ENCODE measurements at places on chromosomes 12 and 14.

DNA sequence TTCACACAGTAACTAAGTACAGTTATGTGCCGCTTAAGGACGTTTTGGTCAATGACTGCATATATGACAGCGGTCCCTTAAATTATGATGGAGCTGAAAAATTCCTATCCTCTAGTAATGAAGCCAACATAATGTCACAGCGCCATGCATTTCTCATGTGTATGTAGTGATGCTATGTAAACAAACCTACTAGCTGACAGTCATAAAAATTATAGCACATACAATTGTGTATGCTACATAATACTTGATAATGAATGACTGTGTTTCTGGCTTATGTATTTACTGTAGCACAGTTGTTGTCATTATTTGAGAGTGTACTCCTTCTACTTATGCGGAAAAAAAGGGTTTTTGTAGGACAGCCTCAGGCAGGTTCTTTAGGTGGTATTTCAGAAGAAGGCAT lies 99.7 kb downstream of the DACT1 start:
- DNase-seq = no peak

GRCh38 chr12:90338365-90338764 lies 616.6 kb downstream of the CCER1 start:
- DNase-seq = no peak

DNA sequence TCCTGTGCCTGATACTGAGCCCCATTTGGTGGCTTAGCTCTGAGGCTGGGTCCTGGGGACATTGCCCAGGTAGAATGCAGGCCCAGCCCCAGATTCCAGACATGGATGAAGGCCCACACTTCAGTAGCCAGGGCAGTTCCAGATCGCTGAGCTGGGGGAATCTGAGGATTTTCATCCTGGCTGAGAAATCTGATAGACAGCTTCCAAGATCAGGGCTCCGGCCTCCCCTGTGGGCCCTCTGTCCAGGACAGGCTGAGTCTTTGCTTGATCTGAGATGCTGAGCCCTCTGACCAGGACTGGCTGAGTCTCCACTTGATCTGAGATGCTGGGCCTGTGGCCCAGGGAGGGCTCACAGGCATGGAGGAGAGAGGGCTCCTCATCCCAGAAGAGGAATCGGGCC lies 3.3 kb upstream of the RASAL1 start:
- DNase-seq = no peak

DNA sequence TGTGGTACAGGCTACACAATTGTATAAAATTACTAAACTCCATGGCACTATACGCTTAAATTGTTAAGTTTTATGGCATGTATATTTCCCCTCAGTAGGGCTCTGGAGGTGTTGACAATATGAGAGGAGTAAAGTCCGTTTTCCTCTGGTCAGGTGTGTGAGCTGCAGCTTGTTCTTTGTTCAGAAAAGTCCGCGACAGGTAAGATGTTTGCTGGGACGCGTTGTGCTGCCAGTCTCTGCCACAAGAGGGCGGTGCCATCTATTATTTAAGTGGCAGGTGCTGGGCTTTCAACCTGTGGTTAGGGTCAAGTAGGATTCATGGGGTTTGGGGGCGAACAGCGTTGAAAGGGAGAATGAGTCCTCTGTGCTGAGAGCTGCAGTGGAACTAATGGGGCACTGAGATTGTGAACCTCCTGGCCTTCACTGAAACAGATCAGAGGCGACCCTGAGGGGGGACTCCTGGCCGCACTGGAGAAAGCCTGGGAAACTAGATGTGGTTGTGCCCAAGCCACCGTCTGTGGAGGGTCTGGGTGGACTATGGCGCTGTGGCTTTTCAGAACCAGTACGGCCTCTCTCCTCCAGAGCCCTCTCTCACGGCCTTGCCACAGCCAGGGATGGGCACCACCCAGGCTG lies 179.0 kb downstream of the SLC15A4 start:
- no peak for DNase-seq

DNA sequence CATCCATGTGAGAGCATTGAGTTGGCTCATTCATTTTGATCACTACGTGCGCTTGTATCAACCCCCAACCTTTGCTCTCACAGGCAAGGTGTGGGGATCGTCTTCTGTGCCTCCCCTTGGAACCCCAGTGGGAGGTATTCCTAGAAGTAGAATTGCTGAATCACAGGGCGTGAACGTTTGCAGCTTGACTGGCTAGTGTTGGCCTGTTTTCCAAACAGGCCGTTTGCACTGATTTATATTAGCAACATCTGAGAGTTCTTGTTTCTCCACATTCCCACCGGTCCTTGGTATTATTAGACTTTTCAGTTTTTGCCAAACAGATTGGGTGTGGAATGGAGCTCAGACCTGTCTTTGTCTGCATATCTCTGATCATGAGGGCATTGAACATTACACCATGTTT lies 288.6 kb upstream of the PWP1 start:
- no peak for DNase-seq

- no peak for DNase-seq
Measured at GRCh38 chr14:70754991-70755390, 54.3 kb downstream of the MAP3K9 start.

- no peak for DNase-seq
Measured at GRCh38 chr14:72619881-72620280, 274.0 kb downstream of the DPF3 start.

- no peak for DNase-seq
Measured at GRCh38 chr14:68934066-68934465, 45.0 kb downstream of the ACTN1 start.

DNA sequence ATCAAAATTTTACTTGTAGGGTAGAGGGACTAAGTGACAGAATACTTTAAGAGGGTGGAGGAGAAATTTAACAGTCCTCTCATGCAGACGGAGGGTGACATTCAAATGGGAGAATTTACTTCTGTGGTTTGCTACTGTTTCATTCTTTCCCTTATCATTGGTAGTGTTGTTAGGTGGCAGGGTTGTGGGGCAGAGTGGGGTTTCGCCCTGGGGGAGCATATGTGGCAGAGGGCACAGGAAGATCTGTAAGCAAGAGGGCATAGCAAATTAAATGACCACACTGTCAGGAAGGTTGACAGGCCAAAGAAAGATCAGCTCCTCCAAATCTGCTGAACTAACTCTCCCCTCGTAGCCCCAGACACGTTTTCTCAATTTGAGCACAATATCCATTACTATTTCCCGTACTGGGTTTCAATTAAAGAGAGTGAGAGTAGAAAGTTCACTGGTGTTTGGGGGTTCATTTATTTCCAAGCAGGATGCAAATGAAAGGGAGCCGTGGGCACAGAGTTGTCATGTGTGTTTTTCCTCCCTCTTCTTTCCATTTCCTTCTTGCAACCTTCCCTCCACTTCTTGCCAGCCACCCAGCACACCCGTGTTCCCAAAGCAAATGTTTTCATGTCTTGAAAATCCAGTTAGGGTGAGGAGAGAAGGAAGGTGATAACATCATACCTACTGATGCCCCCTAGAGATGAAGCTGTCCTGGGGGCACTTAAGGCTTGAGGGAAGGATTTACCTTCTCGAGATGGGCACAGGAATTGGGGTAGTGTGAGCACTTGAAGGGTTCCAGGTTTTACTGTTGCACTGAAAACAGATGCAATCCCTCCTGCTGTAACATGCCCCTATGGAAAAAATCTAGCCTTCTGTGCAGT lies 6.5 kb upstream of the TBX3 start:
- no peak for DNase-seq

GRCh38 chr12:18549598-18549997 lies 188.2 kb downstream of the PLCZ1 start:
- DNase-seq = no peak

DNA sequence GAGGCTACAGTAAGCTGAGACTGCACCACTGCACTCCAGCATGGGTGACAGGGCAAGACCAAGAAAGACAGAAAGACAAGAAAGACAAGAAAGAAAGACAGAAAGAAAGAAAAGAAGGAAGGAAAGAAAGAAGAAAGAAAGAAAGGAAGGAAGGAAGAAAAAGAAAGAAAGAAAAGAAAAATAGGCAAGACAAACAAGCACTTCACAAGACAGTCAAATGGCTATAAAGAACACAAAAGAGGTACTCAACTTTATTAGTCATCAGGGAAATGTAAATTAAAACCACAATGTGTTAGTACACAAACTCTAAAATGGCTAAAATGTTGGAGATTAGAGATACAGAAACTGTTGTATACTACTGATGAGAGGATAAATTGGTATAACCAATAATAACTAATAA lies 6.6 kb downstream of the ATXN3 start:
- DNase-seq = no peak

DNA sequence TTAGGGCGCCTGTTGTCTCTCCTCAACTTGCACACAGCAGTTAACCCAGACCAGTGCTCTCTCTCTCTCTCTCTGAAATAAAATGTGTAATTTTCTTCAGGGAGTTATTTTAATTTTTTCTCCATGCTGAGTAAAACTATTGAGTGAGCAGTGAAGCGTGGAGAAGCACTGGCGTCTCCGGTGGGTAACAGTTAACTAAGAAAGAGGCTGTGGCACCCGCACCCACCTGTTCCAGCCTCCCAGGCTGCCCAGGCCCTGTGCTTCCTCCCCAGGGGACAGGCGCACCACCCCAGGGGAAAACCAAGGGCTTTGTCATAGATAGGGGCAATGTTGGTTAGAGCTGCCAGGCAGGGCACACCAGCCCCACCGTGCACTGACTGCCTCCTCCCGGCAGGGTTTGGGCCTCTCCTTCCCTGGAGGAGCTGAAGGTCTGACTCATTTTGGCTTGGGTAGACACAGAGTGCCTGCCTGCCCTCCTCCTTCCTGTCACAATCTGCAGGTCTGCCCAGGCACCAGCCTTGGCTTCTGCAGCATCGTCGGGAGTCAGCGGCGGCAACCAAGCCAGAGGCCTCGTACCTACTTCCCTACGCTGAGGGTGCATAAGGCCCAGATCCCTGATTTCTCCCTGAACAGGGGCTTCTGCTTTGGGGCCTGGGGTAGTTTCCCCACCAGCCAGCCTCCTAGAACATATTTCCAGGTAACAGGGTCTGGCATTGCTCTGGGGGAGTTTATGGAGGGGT lies 3.9 kb downstream of the HOXC5 start:
- no peak for DNase-seq

GRCh38 chr12:6970096-6970527 lies 352 bp downstream of the PHB2 start:
- DNase-seq = no peak

- DNase-seq = no peak
Measured at GRCh38 chr12:105613887-105614286, 283.4 kb downstream of the C12orf75 start.

GRCh38 chr12:5003025-5003666 lies 40.5 kb upstream of the KCNA5 start:
- no peak for DNase-seq

- DNase-seq = no peak
Measured at GRCh38 chr12:49582850-49583249, 14.9 kb upstream of the MCRS1 start.

DNA sequence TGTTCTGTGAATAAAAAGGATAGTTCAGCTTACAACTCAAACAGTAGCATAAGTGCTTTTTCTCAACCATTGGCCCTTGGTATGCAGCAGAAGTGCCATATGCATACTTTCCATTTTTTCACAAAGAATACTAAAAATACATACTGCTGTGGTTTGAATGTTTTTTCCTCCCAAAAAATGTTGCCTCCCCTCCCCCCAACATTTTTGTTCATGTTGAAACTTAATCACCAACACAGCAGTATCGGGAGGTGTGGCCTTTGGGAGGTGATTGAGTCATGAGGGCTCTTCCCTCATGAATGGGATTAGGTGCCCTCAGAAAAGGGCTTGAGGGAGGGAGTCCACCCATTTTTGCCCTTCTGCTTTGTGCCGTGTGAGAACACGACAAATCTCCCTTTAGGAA lies 198.6 kb downstream of the ESR2 start:
- DNase-seq = no peak

DNA sequence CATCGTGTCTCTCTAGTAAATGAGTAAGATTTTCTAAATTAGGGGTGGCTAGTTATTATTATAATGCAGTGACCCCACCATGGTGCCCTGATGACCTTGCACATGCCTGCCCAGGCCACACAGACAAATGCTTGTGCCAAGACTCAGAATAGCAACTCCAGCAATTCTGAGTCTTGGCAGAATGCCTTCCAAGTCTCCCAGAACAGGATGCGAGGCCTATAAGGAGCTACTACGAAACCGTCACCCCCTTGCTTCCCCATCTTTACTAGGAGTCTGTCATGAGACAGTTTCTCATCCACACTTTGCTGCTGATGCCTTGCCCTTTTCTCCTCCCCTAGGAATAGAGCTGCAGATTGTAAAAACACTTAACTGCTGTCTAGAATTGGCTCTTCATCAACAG lies 559.9 kb downstream of the TRHDE start:
- DNase-seq = no peak

- no peak for DNase-seq
Measured at GRCh38 chr12:131116468-131117117, 162.9 kb downstream of the ADGRD1 start.

DNA sequence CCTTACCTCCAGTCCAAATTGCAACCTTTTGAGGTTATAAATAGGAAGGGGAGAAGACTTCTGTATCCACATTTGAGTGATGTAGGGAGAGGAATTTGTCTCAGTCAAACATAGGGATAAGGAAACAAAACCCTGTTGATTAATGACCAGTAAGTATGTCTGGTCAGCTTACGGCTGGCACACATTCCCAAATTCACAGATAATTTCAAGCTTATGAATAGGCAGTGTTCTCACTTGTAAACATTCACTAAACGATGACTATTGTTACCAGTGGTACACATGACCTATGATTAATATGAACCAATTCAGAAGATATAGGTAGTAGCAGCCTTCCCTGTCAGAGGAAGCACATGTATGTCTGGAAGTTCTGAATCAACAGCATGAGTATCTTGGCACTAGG lies 33.0 kb upstream of the SLC5A8 start:
- no peak for DNase-seq

GRCh38 chr12:21634245-21634644 lies 23.4 kb downstream of the LDHB start:
- DNase-seq = no peak

DNA sequence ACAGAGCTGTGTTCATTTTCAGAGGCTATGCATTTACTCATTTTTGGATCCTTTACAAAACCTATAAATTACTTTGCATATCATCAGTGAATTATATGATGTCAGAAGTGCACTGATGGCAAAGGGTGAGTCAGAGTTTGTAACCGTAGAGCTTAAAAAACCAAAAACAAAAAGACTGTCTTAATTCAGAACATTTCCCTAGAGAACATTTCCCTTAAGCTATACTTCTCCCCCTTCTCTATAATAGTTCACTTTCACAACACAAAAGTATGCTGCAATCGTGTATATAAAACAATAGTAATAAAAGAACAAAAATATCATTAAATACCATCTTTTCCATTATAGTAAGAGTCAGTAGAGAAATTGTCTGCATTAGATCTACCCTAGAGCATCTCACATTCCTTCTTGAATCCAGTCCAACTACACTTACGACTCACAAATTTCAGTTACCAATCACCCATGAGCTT lies 934.9 kb downstream of the LRFN5 start:
- no peak for DNase-seq
